ENCODE measurements at places on chromosomes 4 and X. TPM values are rescaled to one million over a fixed set of nuclear protein-coding genes. Genes with fewer than 3 reads are reported as not detected.

DNA sequence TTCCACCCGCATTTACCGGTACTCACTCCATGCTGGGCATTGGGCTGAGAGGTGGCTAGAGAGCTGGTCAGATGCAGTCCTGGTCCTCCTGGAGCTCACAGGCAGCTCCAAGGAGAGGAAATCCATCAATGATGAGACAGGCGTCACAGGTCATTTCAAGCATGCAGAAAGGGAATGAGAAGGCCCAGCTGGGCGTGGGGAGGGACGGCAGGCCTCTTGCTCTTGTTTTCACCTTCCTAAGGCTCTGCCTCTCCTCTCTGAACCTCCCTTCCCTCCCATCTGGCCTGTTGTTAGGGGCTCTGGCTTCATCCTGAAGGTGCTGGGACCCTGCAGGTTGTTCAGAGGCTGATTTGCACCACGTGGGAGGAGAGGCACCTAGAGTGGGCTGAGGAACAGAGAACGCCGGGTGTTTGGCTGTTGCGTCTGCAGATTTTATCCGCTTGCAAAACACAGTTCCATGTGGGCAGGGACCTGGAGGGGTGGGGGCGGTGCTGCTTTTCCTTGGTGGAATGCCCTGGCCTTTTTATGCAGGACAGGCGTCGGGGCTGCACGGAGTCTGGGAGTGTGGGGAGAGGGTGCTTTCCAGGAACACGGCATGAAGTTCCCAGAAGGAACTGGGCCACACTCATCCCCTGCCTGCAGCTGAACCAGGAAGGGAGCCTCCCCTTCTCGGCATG lies 81.5 kb upstream of the PSAPL1 start:
- no peaks in the 10 kb centered on the region for H3K4me1 ChIP-seq
- no peaks in the 10 kb centered on the region for H3K27me3 ChIP-seq
- DNase-seq: no peak
- no peaks in the 10 kb centered on the region for H3K36me3 ChIP-seq

- H3K27ac ChIP-seq: no peak overlapping the region
- no peaks in the 10 kb centered on the region for H3K36me3 ChIP-seq
- no peak for DNase-seq
- H3K4me3 ChIP-seq: no peak overlapping the region
- H3K27me3 ChIP-seq: no peaks in the 10 kb centered on the region
Observed at GRCh38 chrX:18864390-18864920, 119.5 kb downstream of the PHKA2 start.

DNA sequence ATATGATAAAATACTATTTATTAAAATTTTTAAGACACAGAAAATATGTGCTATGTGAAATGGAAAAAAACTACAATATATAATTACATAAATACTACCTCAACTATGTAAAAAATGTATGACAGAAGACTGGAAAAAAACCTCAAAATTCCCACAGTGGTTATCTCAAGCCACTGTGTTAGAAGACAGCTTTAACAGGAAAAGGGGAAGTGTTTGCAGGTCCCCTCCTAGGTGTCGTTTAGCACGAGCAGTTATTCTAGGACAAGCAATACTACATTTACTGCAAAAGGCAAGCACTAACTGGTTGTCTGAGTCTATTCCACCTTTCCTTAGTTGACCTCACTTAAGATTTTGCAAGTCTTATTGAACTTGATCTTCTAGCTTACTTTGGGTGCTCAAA lies 44.9 kb upstream of the PHF8 start:
- H3K27ac ChIP-seq: no peak overlapping the region
- no peaks in the 10 kb centered on the region for H3K36me3 ChIP-seq
- no peak overlapping the region for H3K4me3 ChIP-seq
- no peak for DNase-seq

DNA sequence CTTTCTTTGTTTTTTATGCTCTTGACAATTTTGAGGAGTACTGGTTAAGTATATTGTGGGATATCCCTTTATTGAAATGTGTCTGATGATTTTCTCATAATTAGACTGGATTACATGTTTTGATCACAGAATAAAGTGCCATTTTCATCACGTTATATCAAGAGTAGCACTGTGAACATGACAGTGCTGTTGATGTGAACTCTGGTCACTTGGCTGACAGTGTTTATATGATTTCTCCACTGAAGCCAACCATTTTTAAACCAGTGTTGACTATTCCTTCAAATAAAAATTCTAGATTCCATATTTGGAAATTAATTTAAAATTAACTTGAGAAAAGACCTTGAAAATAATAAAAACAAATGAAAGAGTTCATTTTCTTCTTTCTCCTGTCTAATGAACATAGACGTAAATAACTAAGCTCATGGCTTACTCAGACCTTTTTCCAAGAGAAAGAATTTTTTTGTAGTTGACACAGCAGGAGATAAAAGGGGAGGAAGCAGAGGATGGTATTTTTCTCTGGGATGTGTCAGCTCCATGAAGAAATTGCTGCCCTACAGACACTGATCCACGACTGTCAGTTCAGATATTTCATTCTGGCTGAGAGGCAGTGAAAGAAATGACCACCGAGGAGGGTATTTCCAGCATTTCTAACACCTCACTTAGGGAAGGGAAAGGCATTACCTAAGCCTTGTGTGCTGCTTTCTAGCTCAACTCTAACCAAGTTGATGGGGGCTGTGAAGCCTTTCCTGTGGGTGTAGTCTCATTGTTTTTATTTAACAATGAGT lies 150.9 kb upstream of the ANK2 start:
- H3K36me3 ChIP-seq: no peaks in the 10 kb centered on the region
- H3K27ac ChIP-seq: no peak overlapping the region
- H3K4me3 ChIP-seq: no peak overlapping the region

The CLNK gene
- 0.16 TPM for total RNA-seq

The CFAP47 gene
- not detected for total RNA-seq
